ENCODE measurements at places on chromosomes 6 and 20. TPM values are rescaled to one million over a fixed set of nuclear protein-coding genes. Genes with fewer than 3 reads are reported as not detected.
A peak's percentile ranks its signal among the peaks of the same experiment; 100 is the strongest.

Gene SLC17A2
- not detected for total RNA-seq

Gene CRISP2
- total RNA-seq, result not detected

Gene TNFRSF6B
- total RNA-seq, result 119 TPM

Gene NUP153
- total RNA-seq, result 36.2 TPM

Gene SPEF1
- total RNA-seq, result 0.07 TPM

Gene TMEM200A
- total RNA-seq, result 17.1 TPM

Gene LY6G6D
- total RNA-seq, result not detected

Gene KCNK5
- 2.1 TPM for total RNA-seq

Gene DSP
- 220 TPM for total RNA-seq

Gene GATA5
- not detected for total RNA-seq

Gene TRIM40
- not detected for total RNA-seq

Gene TCF21
- total RNA-seq, result 0.33 TPM

Gene SLC22A2
- total RNA-seq, result not detected

Gene SLPI
- total RNA-seq, result 99.5 TPM

DNA sequence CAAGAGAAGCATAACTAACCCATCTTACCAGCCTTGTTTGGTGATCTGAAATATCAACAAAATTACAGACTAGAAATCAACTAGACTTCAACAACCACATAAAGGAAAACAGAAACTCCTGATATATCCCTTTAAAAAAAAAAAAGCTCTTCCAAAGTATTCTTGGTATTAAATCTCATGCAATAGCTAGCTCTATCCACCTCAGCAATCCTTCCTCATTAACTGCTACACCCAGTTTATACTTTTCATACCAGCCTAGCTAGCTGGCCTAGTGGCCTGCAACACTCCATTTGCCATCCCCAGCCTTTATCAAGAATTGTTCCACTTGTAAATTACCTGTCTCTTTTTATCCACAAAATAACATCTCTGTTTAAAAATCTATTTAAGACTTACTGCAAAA lies 69.0 kb downstream of the BACH2 start:
- DNase-seq, result no peak

DNA sequence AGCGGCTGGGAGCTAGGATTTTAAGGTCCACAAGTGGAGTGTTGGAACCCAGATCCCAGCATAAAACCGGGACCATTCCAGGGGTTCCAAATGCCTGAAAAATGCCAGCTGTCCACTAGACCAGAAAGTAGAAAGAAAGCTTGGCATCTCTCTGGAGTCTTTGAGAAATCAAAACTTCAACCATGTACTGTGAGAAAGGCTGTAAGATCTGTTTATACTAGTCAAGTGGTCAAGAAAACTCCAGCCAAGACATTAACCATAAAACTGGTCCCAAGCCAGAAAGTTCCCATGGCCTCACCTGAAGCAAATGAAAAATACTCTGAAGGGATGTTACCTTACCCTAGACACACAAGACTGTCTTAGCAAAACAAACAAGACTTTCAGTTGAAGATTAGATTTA lies 112.6 kb downstream of the DCDC2 start:
- DNase-seq, result peak; percentile 10

GRCh38 chr6:111406200-111406721 lies 76.8 kb downstream of the REV3L start:
- DNase-seq, result no peak

- DNase-seq, result no peak
These were observed 99.6 kb upstream of the COL21A1 start for GRCh38 chr6:56346958-56347357.

GRCh38 chr6:73642530-73642929 lies 11.3 kb downstream of the SLC17A5 start:
- no peak for DNase-seq

DNA sequence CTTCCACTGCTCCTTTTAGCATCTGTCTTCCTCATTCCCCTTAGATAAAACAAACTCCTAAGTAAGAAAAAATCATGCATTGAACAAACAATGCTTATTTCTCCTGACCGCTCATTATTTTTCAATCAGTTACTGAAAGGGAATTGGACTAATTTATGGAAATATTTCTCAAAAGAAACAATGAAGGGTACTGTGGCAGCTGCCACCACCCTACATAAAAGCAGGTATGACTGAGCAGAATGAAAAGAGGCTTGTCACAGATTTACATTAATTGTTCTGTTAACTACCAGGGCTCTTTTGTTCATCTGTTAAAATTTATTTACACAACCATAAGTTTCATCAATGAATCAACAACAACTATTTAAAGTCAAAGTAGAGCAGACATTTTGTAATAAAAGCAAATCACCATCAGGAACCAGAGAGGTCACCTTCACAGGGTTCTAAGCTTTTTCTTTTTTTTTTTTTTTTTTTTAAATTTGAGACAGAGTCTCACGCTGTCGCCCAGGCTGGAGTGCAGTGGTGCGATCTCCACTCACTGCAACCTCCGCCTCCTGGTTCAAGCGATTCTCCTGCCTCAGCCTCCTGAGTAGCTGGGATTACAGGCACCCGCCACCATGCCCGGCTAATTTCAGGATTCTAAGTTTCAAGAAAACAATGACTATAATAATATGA lies 204.0 kb downstream of the PTPRK start:
- DNase-seq, result no peak

- DNase-seq, result no peak
These were observed 277.6 kb downstream of the CLIC5 start for GRCh38 chr6:45738057-45738455.

- DNase-seq, result no peak
These were observed 10.4 kb downstream of the CD40 start for GRCh38 chr20:46128310-46129151.

GRCh38 chr6:63799813-63800212 lies 164.2 kb downstream of the PHF3 start:
- DNase-seq, result no peak

- DNase-seq, result peak; percentile 21
These were observed 106.7 kb upstream of the DTNBP1 start for GRCh38 chr6:15769511-15770018.

DNA sequence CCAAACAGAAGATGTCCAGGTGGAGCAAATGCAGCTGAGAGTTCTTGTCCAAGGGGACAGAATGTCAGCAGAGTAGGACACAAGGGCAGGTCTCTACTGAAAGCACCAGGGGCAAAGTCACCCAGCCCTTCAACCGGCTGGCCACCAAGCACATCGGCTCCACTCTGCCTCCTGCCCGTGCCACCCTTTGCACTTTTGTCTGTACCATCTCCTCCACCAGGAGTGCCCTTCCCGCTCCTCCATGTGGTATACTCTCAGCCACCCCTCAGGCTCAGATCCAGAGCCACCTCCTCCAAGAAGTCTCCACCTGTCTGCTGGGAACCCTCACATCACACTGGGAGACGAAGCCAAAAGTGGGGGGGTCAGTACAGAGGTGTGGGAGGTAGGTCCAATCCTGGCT lies 4.1 kb upstream of the HSPA12B start:
- no peak for DNase-seq

DNA sequence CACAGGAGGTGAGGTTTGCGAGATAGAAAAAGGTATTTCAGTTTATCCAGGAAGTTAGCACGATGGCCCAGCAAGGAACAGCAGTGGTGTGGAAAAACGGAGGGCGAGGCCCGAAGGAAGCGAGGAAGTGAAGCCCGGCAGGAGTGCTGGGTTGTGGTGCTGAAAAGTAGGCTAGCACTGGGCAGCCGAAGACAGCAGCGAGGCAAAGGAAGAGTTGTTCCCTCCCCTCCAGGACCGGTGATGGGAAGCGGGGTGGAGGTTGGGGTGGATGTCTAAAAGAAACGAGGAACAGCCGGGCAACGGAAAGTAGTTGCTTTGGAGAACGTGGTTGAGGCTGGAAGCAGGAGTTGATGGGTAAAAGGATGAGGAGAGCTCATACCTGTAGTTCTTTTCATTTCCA lies 1.4 kb downstream of the METTL24 start:
- no peak for DNase-seq

DNA sequence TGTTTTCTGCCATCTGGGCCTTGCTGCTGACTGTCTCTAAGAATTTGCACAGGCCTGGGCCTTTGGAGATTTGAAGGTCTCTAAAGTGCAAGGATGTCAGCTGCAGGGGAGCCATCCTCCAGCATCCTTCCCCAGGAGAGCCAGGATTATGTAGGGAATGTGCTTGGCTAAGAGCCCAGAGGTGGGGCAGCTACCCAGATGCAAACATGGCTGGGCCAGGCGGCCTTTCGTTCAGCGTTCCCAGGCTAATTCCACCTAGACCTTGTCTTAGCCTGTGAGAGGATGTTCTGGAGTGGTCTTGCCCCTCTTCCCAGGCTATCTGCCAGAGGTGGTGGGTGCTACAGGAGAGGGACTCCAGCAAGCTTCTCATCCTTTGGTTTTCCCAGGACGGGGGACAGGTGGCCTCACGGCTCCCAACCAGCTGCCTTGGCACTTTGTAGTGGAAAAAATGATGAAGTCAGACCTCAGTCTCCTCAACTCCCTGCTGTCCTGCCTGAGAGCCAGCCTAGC lies 7.7 kb upstream of the PTGIS start:
- DNase-seq, result no peak

GRCh38 chr6:27297857-27298730 lies 14.0 kb downstream of the POM121L2 start:
- DNase-seq, result no peak

- DNase-seq, result no peak
These were observed 400 bp downstream of the PAK1IP1 start for GRCh38 chr6:10695086-10695657.

DNA sequence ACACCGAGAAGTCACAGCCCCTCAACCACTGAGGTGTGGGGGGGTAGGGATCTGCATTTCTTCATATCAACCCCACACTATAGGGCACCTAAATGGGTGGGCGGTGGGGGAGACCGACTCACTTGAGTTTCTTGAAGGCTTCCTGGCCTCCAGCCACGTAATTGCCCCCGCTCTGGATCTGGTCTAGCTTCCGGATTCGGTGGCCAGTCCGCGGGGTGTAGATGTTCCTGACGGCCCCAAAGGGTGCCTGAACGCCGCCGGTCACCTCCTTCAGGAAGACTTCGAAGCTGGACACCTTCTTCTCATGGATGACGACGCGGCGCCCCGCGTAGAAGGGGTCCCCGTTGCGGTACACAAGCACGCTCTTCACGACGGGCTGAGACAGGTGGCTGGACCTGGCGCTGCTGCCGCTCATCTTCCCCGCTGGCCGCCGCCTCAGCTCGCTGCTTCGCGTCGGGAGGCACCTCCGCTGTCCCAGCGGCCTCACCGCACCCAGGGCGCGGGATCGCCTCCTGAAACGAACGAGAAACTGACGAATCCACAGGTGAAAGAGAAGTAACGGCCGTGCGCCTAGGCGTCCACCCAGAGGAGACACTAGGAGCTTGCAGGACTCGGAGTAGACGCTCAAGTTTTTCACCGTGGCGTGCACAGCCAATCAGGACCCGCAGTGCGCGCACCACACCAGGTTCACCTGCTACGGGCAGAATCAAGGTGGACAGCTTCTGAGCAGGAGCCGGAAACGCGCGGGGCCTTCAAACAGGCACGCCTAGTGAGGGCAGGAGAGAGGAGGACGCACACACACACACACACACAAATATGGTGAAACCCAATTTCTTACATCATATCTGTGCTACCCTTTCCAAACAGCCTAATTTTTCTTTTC lies at the start of gene DCDC2:
TSS of gene DCDC2 (minus strand) at position 724 of the 883 bp plus-strand sequence. CDS start at position 415, 309 bp downstream.
- DNase-seq, result peak; percentile 80

DNA sequence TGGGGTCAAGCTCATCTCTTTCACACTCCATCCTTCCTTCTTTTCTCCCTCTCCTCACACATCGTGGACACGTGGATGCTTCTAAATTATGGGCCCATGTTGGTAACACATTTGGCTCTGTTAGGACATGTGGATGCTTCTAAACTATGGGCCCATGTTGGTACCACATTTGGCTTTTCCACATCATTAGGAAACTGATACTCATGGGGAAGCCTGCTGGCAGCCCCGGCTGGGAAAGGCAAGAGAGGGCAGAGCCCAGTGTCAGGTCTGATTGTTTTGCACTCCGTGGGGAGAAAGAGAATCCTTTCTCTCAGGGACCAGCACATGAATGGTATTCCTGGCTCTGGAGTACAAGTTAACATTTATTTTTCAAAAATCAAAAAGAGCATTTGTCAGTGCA lies 4.0 kb upstream of the CST1 start:
- no peak for DNase-seq

GRCh38 chr20:41044409-41045062 lies 15.9 kb downstream of the TOP1 start:
- no peak for DNase-seq

GRCh38 chr6:163592872-163593271 lies 178.4 kb downstream of the QKI start:
- no peak for DNase-seq

GRCh38 chr6:100346203-100346602 lies 118.5 kb downstream of the SIM1 start:
- no peak for DNase-seq

- no peak for DNase-seq
These were observed 46.2 kb downstream of the RPP40 start for GRCh38 chr6:4957521-4958231.
